ENCODE measurements at places on chromosomes 11 and 22.

DNA sequence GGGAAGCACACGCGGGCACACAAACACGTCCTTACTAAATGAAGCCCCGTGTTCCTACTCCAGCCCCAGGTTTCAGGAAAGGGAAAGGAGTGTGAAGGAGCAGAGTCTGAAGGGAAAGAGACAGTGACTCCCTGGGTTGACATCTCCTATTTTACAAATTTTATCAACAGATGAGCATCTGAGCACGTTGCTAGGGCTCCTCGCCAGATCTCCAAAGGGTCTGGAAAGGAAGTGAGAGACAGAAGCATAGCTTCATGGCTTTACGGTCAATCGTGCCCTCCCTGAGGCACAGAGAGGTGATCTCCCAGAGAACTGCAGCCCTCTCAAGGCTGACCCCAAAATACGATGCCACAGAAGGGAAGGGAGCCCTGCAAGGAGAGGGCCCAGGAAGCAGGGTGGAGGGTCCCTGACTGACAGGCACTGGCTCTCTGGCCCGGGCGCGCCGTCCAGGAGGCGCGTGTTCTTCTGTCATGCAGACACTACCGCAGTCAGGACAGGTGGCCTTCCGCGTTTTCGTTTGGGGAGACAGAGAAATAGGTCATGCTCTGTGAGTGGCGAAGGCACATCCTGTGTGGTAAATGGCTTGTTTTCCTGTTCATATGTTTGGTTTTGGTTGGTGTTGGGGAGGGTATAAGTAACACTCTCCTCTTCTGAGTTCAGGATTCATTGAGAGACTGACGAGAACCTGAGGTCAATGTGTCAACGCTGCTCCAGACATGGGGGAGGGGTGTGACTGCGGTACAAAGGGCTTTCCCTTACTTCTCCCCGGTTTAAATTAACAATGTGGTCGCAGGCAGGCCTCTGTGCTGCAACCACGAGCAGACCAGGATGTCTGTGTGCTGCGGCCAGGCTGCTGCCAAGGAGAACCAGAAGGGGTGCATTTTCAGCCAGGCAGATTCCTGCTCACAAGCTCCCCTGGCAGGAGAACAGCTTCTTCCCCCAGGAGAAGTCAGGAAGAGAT, 813.3 kb downstream of the OPCML start:
- peak; percentile 41 for DNase-seq

DNA sequence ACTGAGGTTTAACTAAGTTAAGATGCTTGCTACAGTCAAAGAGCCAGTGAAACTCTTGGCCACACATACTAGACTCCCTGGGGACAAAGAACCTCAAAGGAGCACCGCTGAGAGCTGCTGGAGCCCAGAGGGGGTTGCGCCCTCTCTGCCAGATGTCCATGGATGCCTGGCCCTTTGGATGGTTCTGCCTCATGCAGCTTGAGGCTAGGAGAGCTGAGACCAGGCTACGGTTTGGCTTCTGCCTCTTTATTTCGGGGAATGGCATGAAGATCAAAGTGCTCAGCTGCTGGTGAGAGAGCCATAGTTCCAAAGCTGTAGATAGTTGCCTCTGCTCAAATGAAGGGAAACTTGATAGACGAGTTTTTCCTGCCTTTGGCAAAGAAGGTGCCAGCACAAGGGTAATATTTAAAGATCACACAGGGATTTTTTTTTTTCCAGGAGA, 43.0 kb downstream of the RASSF10 start:
- no peak for DNase-seq

DNA sequence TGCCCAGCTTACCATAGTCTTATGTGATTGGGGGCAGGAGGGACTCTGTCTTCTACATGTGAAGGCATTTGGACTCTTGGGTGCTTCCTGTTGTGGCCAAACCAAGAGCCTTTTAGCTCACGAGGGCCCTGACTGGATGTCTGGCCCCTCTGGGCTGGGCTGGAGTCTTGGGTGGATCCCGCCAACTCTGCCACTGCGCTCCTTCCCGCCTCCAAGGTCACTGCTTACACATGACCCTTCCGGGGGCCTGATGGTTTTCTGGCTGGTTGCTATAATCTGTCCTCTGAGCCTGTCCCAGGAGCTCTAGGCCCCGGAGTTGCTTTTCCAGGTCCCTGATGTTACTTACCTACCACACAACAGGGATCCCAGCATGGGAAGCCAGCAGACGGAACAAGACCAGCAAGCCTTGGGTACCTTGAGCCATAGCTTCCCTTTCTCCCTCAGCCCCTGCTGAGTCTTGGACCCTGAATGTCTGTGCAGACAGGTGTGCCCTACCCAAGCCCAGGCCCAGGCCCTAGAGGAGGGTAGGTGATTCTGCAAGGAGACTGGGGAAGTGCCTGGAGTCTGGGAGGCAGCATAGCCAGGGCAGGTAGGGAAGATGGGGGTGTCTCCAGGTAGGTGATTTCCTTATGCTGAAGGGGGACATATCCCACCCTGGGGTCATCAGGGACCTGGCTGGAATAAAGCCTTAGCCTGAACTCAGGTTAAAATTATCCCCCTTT, 100.3 kb downstream of the TSPAN18 start:
- DNase-seq = no peak

- DNase-seq = no peak
Measured at GRCh38 chr22:48101704-48102103, 1339.3 kb downstream of the TBC1D22A start.
